ENCODE measurements at places on chromosomes 6 and 20.

- DNase-seq: no peak
These were observed 309.2 kb upstream of the MAP3K7 start for GRCh38 chr6:90896075-90896547.

DNA sequence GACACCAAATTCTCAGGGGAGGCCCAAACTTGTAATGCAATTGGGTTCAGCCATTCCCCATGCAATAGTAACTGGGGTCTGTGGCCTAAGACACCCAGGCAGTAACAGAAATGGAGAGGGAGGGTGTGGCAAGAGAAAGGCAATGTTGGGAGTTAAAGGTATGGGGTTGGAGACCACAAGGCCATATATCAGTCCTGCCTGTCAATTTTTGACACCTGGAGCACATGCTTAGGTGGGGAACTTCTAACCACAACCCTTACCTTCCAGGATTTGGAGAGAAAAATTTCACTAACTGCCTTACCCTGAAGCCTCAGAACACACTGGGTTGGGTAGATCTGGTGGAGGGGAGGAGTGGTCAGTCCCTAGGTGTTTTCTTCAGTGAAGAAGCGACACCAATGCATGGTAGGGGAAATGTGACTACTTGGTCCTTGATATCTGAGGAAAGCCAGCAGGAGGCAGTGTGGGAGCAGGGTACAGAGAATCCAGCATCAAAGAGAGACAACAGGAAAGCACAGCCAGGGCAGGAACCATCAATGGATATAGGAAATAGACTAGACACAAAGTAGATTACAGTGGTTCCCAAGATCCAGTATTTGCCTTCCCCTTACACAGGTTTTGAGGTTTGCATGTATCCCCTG, 6.8 kb upstream of the USP49 start:
- DNase-seq: no peak

DNA sequence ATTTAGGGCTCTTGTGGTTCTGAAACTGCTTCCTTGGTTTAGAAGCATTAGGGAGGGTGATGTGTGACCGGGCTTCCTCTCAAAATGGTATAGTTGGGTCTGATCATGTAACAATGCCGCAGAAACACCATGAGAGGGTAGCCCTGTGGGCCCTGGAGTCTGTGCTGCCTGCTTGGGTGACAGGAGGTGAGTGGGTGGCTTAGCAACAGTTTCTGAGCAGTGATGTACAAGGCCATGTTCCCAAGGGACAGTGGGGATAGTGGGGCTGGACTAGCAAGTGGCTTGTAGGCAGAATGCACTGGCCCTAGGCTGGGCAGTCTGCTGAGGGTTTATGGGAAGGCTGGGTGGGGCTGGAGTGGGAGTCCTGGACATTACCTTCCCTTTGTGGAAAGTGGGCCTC, 106.9 kb upstream of the MYL9 start:
- DNase-seq: no peak

DNA sequence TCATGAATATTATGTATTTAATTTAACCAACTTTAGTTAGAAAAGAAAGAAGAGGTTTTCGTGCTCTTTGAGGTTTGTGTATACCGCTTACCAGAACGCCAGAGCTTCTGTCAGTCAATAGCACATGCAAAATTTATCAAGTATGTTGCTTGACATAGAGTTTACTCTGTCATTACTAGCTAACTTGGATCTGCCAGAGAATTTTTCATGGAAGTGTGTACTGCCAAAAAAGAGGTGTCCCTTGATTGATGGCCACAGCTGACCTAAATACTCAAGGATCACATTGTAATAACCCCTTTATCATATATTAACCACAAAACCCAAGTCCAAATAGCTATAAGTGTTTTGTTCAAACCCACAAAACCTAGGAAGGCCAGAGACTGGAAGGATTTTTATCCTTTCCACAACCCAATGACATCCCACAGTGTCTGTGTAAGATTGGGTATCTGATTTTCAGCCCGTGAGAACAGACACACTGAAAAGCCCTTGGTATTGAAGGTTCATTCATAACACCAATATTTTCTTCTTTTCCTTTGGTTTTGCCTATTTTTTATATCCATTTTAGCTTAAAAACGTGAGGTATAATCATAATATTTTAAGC, 194.0 kb upstream of the EYA4 start:
- no peak for DNase-seq

DNA sequence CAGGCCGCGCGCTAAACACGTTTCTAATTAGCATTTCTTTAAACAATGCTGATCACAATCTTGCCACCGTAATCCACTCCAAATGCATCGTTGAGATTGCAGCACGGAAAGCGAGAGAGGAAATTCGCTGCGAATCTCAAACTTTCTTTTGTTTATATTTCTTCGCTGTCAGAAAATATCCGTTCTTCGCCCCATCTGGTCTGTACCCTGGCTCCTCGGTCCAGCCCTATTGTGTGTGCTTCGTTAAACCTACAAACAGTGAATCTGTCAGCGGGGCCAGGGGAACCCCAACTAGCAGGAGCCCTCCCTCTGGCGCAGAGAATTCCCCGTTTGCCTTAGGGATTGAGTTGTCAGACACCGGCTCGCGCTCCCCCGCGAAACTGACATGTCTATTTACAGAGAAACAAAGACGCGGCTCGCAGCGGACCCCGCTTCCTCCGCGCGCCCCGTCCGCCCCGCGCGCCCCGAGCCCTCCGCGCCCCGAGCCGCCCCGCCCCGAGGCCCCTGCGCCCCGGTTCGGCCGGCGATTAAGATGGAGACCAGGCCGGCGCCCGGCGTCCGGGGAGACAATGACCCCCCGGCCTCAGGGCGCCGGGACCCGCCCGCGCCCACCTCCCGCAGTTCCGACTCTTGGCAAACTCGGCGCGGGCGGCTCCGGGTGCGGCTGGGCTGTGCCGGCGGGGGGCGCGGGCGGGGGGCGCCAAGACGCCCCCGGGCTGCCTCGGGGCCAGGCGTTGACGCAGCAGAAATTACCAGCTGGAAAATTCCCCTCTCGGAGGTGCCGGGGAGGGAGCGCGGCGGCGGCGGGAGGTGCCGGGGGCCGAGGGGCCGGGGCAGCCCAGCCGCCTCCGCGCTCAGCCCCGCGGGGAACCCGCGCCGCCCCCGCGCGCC, 874 bp downstream of the ZBTB46 start:
- no peak for DNase-seq
